ENCODE measurements at places on chromosomes 1 and 21.

DNA sequence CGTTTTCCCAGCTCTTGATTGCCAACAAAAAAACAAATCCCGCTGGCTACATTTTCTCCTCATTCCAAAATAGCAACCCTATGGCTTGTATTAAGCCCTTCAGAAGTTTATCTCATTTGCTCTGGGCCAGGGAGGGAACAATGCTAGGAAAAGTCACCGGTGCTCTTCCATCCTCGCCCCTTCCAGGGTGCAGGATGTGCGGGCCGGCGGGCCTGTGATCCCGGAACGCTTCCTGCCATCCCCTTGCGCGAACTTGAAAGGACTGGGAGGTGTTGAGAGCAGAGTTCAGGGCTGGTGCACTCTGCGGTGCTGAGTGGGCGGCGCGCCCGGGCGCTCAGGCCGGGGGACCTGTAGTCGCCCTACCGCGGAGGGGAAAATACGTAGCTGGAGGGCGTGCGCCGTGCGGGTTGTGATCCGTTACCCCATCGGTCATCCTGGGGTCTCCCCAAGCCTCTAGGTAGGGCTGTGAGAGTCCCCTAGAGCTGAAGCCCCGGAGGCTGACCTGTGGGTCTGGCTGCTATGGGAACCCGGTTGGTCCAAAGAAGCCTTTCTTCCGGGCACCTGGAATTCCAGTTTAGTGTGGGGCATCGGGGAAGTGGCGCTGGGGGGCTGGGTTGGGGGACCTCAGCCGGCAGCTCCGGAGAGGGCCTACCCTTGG, 13.1 kb downstream of the NR5A2 start:
- no peak for DNase-seq

DNA sequence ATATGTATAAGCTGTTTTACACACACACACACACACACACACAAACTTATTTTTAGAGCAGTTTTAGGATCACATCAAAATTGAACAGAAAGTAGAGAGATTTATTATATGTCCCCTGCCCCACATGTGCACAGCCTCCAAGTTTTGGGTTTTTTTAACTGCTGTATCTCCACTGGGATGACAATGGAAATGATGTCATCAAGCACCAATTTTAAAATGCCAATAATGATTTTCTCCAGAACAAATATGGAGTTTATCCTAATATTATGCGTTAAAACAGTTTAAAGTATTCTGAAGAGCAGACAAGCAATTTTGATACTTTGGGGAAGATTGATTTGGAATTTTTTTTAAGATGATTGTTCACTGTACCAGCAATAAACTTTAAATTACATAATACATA, 56.7 kb downstream of the GFI1 start:
- no peak for DNase-seq

DNA sequence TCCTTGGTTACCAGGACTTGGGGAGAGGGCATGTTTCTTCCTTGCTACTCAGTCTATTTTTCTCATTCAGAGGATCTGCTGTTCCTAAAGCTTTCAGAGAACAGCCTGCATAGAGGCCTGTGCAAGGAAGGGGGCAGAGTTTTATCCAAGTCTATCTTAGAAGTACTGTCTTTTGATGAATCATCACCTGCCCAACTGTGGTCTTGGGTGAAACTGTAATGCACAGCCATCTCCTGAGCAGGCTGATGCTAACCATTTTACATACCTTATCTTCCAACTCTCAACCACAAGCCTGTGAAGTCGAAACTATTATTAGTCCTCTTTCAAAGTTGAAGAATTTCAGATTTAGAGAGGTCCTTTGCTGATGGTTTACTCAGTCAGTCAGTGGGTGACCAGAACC, 368.0 kb downstream of the HHAT start:
- no peak for DNase-seq

DNA sequence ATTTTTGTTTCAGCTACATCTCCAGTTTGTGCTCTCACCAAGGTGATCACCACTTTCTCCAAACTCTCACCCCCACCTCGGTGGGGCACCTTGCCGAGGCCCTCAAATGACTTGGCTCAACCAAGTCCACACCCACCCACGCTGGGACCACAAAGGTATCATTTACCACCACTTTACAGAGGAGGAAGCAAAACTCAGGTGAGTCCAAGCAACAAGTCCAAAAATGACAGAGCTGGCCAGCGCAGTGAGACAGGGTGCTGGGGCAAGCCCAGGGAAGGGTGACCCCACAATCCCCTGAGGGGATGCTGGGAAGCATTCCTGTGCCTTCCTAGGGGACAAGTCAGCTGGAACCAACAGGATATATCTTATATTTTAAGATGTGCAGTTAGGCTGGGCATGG, 24.7 kb downstream of the SSBP3 start:
- DNase-seq, result no peak

DNA sequence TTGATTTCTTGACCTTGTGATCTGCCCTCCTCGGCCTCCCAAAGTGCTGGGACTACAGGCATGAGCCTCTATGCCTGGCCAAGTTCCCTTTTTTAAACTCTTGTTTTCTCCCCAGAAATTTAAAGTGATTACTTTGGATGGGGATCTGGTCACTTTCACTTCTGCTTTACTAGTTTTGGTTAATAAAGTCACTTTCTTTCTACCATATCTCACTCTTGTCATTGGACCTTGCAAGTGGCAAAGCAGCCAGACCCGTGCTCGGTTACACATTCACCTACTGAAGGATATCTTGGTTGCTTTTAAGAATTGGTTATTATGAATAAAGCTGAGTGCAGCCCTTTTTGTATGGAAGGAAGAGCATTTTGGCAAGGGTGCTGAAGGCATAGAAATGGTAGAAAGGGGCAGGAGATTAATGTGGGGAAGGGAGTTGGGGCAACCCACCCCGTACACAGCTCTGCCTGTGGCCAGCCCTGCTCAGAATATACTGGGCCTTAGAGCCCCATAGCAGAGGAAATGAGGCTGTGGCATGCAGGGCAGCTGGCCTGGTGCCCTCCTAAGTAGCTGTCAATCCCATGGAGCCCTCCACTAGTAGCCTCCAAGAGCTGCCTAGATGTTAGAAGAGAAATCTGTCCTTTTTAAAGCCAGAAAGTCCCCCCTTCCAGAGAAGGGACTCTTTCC, 40.7 kb downstream of the CD2 start:
- no peak for DNase-seq

DNA sequence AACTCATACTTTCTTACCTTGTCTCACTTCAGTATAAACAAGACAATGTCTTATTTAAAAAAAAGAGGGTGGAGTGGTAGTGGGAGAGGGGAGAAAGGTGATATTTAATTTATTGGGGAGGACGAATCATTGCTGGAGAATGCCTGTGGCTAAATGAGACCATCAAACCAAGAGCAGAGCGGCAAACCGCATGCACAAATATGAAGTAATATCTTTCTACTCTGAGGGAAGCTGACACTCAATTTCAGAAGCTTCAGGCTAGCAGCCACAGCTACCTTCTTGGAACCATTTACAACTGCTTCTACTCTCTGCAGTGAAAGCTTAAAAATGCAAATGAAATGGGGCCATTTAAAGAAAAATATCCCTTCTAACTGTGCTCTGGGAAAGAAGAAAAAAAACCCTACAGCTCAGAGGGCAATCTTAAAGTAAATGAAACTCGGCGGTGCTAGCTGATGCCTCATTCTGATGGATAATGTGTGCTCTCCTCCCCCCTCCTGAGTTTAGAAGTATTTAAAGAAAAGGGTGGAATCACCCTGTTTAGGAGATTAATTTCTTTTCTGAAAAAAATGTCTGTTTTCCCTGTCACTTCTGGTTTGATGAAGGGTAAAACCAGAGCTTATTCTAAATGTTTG, 178.2 kb upstream of the CAMK1G start:
- no peak for DNase-seq
